Renal cortical epithelial cell (primary cell): ENCODE measurements at places on chromosomes 6 and 20. TPM values are rescaled to one million over a fixed set of nuclear protein-coding genes. Genes with fewer than 3 reads are reported as not detected.

FRK gene
- 21.7 and 44.4 TPM in 2 replicates for total RNA-seq

PSMG4 gene
- total RNA-seq: 13.1 and 24.8 TPM in 2 replicates

TREM2 gene
- not detected in 2 replicates for total RNA-seq

BANF2 gene
- not detected in 2 replicates for total RNA-seq
